ENCODE measurements at places on chromosomes 2 and 18. TPM values are rescaled to one million over a fixed set of nuclear protein-coding genes. Genes with fewer than 3 reads are reported as not detected.

Gene PAX3
- not detected for total RNA-seq

Gene KCNJ3
- 1.3 TPM for total RNA-seq

Gene HOXD4
- not detected for total RNA-seq

Gene LAMA3
- total RNA-seq, result 3.9 TPM

Gene LYG2
- not detected for total RNA-seq

Gene VWC2L
- not detected for total RNA-seq

Gene CNGA3
- not detected for total RNA-seq

Gene ABCG5
- 15.4 TPM for total RNA-seq

Gene STAT4
- 7.9 TPM for total RNA-seq

Gene PER2
- 4.0 TPM for total RNA-seq

Gene DOK6
- 1.0 TPM for total RNA-seq

Gene C2orf78
- not detected for total RNA-seq

Gene AQP12B
- total RNA-seq, result not detected

Gene CFC1
- not detected for total RNA-seq

Gene IL37
- not detected for total RNA-seq

Gene TMEM247
- not detected for total RNA-seq

Gene SEMA4C
- 13.3 TPM for total RNA-seq

Gene SPAST
- 11.0 TPM for total RNA-seq

Gene PLGLB1
- total RNA-seq, result 90.0 TPM

Gene FRZB
- total RNA-seq, result 0.17 TPM

Gene TRABD2A
- 0.84 TPM for total RNA-seq

Gene EDAR
- 0.50 TPM for total RNA-seq
